ENCODE measurements at places on chromosomes 3 and 15. TPM values are rescaled to one million over a fixed set of nuclear protein-coding genes. Genes with fewer than 3 reads are reported as not detected.

Gene UROC1
- not detected for polyA plus RNA-seq

Gene CGNL1
- polyA plus RNA-seq = 0.16 TPM

Gene SCN11A
- not detected for polyA plus RNA-seq

Gene RHOV
- polyA plus RNA-seq = not detected

Gene BCHE
- polyA plus RNA-seq = not detected

Gene ROBO2
- polyA plus RNA-seq = not detected

Gene CATSPER2
- 3.2 TPM for polyA plus RNA-seq

Gene SPRED1
- 0.14 TPM for polyA plus RNA-seq

Gene TMEM212
- polyA plus RNA-seq = not detected

Gene KCNAB1
- polyA plus RNA-seq = 0.26 TPM

Gene TP63
- polyA plus RNA-seq = 1.0 TPM

Gene TMEM42
- polyA plus RNA-seq = 30.4 TPM

Gene AHSG
- not detected for polyA plus RNA-seq

Gene MYLK
- polyA plus RNA-seq = 2.4 TPM

Gene SKOR1
- polyA plus RNA-seq = not detected

Gene COLQ
- polyA plus RNA-seq = not detected

Gene MB21D2
- not detected for polyA plus RNA-seq

Gene PSTPIP1
- polyA plus RNA-seq = 37.3 TPM

Gene EIF4A2
- 220 TPM for polyA plus RNA-seq

Gene CCDC191
- 13.3 TPM for polyA plus RNA-seq

Gene HEXA
- polyA plus RNA-seq = 102 TPM

Gene PPIB
- 591 TPM for polyA plus RNA-seq

Gene APOD
- not detected for polyA plus RNA-seq

Gene PLCB2
- 20.8 TPM for polyA plus RNA-seq

Gene GNAT1
- polyA plus RNA-seq = not detected

Gene GALNT15
- not detected for polyA plus RNA-seq

Gene ECE2
- not detected for polyA plus RNA-seq

Gene SEC62
- 273 TPM for polyA plus RNA-seq

Gene NXPE3
- 30.4 TPM for polyA plus RNA-seq

Gene PPP2R3A
- 0.06 TPM for polyA plus RNA-seq

Gene DPPA2
- not detected for polyA plus RNA-seq

Gene GHRL
- 1.5 TPM for polyA plus RNA-seq

Gene TMCO5A
- polyA plus RNA-seq = not detected

Gene LTF
- polyA plus RNA-seq = not detected

Gene TEX55
- not detected for polyA plus RNA-seq

Gene FBXO40
- 0.18 TPM for polyA plus RNA-seq

Gene MFSD1
- polyA plus RNA-seq = 66.6 TPM

Gene SUCLG2
- polyA plus RNA-seq = 56.6 TPM

Gene UCN2
- polyA plus RNA-seq = not detected

Gene CHMP2B
- 59.2 TPM for polyA plus RNA-seq

Gene GRAMD2A
- polyA plus RNA-seq = not detected

Gene NDUFAF3
- polyA plus RNA-seq = 188 TPM

Gene GOLGA6L9
- polyA plus RNA-seq = 0.60 TPM

Gene EHHADH
- polyA plus RNA-seq = 0.84 TPM

Gene FOXB1
- not detected for polyA plus RNA-seq

Gene CD96
- 84.7 TPM for polyA plus RNA-seq

Gene UTS2B
- 4.2 TPM for polyA plus RNA-seq

Gene GORASP1
- 33.3 TPM for polyA plus RNA-seq

Gene PP2D1
- polyA plus RNA-seq = 0.64 TPM

Gene KLHL6
- 31.3 TPM for polyA plus RNA-seq

Gene IL20RB
- polyA plus RNA-seq = not detected

Gene CD276
- not detected for polyA plus RNA-seq

Gene C3orf49
- polyA plus RNA-seq = not detected

Gene PBRM1
- 81.1 TPM for polyA plus RNA-seq

Gene ACAP2
- 71.3 TPM for polyA plus RNA-seq

Gene ANKDD1A
- 3.4 TPM for polyA plus RNA-seq

Gene SATB1
- polyA plus RNA-seq = 11.5 TPM
